ENCODE measurements at places on chromosomes 11 and 22.

- DNase-seq, result no peak
Measured at GRCh38 chr22:37241351-37242142, 2.5 kb downstream of the RAC2 start.

DNA sequence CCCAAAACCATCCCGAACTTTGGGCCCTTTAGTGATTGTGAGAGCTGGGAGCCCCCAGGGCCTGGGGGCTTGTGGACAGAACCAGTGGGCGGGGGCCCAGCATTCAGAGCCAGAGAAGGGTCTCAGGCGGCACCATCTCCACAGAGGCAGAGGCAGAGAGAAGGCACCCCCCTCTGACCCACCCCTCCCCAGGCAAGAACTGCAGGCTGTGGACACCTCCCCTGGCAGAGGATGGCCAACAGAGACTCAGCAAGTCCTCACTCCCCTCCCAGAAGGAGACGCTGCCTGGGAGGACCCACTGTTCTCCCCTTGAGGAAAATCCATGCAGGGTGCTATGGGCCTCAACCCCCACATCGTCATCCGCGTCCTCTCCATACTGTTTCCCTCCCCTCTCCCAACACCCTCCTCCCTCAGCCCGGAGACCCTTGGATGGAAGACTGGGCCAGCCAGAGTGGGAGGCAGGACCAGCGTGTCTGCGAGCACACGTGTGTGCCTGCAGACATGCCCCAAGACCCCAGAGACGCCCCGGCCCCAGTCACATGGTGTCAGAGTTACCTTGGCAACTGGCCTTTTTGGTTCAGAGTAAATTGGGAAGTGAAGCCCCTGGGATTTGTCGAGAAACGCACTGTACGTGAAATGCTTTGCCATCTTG lies 42.6 kb downstream of the KCNC1 start:
- no peak for DNase-seq

GRCh38 chr11:62830904-62831519 lies 839 bp downstream of the STX5 start:
- DNase-seq, result no peak

DNA sequence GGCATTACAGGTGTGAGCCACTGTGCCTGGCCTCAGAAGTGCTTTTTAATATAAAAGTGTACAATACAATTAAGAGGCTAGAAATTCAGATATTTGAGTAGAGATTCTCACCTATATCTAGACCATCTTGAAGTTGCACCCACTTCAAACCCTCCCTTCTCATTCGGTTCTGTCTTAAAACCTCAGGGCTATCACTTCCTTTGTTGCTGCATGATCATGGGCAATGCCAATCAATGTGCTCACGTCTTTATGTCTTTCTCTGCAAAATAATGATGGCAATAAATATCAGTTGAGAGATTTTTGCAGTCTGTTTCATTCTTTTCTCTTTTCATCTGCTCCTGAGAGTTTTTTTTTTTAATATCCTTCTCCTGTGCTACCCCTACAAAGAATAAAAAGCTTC lies 9.3 kb upstream of the NUP160 start:
- DNase-seq, result no peak

GRCh38 chr11:59574467-59574866 lies 41.1 kb downstream of the OSBP start:
- no peak for DNase-seq

- no peak for DNase-seq
Measured at GRCh38 chr11:93623179-93623578, 38.3 kb upstream of the CEP295 start.

GRCh38 chr11:17408026-17408425 lies 19.6 kb upstream of the KCNJ11 start:
- no peak for DNase-seq

- no peak for DNase-seq
Measured at GRCh38 chr11:109769858-109770257, 323.3 kb upstream of the ZC3H12C start.

DNA sequence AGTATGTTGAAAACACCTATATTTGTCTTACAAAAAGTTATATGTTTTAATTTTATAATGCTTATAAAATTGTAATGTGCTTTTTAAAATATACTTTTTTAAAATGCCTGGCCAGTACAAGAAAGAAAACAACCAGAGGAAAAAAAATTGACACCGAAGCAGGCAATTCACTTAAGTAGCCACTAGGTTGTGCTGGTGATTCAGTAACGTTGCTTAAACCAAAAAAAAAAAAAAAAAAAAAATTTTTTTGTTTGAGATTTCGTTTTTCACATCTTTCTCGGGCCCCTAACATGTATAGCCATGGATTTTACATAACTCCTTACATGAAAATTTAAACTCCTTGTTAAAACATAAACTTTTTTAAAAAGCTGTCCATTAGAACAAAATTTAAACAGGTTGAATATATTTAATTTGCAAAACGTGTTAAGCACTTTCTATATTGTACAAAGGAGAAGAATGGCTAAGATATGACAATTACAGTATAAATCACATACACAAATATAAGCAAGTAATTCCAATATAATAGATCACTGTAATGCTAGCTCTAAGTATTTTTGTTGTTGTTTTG lies 9.2 kb downstream of the OR8B4 start:
- DNase-seq, result no peak

GRCh38 chr11:6626971-6627761 lies 7.9 kb upstream of the TPP1 start:
- DNase-seq, result no peak

- no peak for DNase-seq
Measured at GRCh38 chr11:38095268-38095667, 1497.2 kb upstream of the RAG2 start.

GRCh38 chr11:93500759-93501158 lies 42.4 kb downstream of the SMCO4 start:
- DNase-seq, result no peak

GRCh38 chr11:111982541-111983186 lies 42.5 kb upstream of the DLAT start:
- no peak for DNase-seq

DNA sequence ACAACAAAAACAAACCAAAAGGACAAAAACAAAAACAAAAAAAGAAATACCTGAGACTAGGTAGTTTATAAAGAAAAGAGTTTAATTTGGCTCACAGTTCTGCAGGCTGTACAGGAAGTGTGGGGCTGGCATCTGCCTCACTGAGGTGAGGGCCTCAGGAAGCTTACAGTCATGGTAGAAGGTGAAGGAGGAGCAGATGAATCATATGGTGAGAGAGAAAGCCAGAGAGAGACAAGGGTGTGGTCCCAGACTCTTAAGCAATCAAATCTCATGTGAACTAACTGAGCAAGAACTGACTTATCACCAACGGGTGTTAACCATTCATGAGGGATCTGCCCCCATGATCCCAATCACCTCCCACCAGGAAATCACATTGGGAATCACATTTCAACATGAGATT lies 58.8 kb upstream of the ZBED5 start:
- no peak for DNase-seq

- DNase-seq, result no peak
Measured at GRCh38 chr22:23777776-23778576, 5.3 kb downstream of the MMP11 start.

- DNase-seq, result no peak
Measured at GRCh38 chr11:126136507-126136906, 73.8 kb upstream of the CDON start.

DNA sequence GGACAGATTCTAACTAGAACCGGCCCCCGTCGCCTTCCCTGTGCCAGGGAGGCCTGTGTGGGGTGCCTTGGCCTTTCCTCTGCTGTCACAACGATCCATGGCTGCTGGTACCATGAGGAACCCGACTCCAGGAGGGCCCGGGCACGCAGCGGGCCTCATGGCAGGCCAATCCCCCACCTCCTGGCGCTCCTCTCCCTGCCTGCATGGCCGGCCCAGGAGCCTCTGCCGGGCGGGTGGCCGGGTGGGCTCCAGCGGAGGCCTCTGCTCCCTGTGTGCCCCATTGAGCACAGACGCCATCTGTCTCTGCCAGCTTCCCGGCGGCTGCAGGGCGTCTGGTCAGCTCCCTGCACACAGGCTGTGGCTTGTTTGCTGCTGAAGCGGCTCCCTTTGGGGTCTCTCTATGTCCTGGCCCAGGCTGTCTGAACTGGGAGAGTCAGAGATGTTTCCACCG lies 86.5 kb downstream of the MYEOV start:
- no peak for DNase-seq

- no peak for DNase-seq
Measured at GRCh38 chr11:45879803-45880686, 5.4 kb upstream of the MAPK8IP1 start.

DNA sequence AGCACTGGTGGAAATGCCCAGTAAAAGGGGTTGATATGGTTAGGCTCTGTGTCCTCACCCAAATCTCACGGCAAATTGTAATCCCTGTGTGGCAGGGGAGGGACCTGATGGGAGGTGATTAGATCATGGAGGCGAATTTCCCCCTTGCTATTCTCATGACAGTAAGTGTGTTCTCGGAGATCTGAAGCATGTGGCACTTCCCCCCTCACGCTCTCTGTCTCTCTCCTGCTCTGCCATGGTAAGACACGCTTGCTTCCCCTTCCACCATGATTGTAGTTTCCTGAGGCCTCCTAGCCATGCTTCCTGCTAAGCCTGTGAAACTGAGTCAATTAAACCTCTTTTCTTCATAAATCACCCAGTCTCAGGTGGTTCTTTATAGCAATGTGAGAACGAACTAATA lies 37.4 kb downstream of the PACSIN2 start:
- no peak for DNase-seq

- no peak for DNase-seq
Measured at GRCh38 chr22:50310031-50310722, 2.7 kb upstream of the PLXNB2 start.

DNA sequence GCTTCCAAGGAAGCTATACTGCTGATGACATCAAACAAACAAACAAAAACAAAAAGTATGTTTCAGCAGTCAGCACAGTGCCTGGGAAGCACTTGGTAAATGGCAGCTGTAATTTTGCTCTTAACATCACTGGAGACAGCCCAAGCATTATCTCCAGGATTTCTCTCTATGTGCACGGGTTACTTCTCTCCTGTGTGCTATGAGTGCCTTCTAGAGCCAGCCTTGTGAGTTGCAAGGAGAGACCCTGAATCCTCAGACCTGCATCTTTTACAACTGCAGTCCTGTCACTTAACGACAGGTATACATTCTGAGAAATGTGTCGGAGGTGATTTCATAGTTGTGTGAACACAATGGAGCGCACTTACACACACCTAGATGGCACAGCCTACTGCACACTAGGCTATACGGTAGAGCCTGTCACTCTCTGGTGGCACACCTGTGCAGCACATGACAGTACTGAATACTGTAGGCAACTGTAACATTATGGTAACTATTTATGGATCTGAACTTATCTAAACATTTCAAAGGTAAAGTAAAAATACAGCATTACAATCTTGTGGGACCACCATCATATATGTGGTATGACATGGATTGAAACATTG lies 662.5 kb upstream of the B3GAT1 start:
- DNase-seq, result no peak

GRCh38 chr11:63767565-63768236 lies 874 bp downstream of the ZFTA start:
- DNase-seq, result no peak

DNA sequence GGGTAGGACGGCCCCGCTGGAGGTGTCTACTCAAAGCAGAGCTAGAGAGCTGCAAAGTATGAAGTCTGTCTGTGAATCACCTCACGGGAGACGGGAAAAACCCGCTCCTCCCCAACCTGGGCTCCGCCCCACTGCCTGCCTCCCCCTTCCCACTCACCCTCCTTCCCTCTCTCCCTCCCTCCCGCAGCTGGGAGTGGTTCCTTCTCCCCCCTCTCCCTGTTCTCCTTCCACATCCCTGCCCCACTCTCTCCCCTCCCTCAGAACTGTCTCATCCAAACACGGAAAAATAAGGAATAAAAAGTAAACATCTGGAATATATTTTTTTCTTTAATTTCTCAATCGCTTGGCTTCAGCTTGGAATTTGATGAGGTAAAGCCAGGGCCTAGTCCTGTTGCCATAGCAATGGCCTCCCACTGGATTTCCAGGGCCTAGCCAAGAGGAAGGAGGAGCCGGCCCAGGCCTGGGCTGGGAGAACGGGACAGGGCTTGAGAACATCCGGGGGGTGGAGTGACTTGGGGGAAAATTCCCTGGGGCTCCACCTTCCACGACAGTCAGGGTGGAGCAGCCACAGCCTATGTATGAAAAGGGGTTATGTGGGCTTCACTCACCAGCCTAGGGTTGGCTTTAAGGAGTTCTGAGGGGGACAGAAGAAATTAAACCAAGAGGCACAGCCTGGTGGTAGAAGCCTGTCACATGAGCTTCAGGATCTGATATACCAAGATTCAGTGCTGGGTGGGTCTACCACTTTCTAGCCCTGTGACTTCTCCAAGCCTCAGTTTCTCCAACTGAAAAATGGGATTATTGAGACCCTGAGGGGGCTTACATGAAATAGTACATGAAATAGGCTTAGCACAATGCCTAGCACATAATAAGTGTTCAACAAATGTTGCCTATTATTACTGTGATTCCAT lies 2.2 kb downstream of the TNKS1BP1 start:
- DNase-seq, result no peak

DNA sequence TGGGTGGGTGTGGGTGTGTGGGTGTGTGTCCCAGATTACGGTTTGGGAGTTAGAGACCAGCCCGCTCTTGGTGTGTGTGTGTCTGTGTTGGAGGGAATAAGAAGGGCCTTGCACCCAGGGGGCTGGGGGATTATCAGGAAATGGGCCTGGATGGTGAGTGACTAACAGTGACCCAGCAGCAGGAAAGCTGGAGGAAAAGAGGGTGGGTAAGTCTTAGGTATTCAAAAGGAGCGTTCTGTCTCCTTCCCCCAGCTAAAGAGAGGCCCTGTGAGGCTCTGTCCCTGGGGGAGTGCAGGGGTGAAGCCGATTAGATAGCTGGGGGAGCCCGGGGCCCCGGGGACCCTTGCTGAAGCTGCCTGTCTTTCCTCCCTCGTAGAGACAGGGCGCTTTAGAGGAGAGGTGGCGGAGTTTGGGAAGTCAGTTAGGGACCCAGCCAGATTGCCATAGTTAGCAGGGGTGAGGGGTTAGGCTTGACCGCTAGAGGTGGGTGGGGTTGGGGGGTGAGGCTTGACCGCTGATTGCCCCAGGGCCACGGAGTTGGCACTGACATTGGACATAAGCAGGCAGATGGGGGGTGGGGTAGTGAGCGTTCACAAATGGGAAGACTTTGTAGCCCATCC lies 1.5 kb downstream of the OAF start:
- DNase-seq, result no peak

DNA sequence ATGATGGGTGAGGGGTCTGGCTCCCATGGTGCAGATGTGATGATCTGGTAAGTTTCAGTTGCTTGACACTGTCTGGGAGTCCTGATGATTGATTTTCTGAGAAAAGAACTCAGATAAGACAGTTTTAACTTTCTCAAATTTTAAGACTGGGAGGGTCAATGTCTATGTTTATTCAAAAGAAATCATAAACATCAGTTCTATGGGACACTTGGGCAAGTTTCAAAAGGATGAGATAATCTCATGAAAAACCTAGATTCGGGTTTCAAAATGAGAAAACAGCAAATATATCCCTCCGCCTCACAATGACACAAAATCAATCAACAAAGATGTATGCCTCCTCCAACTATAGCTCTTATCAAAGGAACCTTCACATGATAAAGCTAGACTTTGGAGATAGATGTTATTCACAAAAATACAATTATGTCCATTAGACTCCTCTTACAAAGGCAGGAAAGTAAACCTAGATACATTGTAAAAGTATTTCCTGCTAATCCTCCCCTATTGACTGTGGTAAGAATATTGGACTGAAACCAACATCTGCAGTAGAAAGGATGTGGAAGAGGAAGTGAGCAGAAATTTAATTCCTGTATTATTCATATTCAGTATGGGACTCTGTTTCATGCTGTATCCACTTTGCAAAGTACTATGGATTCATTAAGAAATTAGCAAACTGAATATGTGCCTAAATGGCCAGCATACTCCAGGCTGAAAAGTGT lies 21.6 kb downstream of the SVIP start:
- no peak for DNase-seq

- no peak for DNase-seq
Measured at GRCh38 chr11:2271077-2271326, 614 bp upstream of the ASCL2 start.

Data from activated T-helper 1 cell treated with anti-CD3 and anti-CD28 coated beads, Interleukin-2, amount 50 U/mL, for 16 hours (primary cell).